T follicular helper cell (primary cell): ENCODE measurements at places on chromosomes 6 and 20.

GRCh38 chr6:44457596-44457995 is 70.1 kb downstream of the CDC5L start:
- no peak for DNase-seq

- no peak for DNase-seq
These were observed 45.3 kb upstream of the ZNF184 start for GRCh38 chr6:27517928-27518787.

- no peak for DNase-seq
These were observed 263.4 kb downstream of the UTRN start for GRCh38 chr6:144548536-144548935.

DNA sequence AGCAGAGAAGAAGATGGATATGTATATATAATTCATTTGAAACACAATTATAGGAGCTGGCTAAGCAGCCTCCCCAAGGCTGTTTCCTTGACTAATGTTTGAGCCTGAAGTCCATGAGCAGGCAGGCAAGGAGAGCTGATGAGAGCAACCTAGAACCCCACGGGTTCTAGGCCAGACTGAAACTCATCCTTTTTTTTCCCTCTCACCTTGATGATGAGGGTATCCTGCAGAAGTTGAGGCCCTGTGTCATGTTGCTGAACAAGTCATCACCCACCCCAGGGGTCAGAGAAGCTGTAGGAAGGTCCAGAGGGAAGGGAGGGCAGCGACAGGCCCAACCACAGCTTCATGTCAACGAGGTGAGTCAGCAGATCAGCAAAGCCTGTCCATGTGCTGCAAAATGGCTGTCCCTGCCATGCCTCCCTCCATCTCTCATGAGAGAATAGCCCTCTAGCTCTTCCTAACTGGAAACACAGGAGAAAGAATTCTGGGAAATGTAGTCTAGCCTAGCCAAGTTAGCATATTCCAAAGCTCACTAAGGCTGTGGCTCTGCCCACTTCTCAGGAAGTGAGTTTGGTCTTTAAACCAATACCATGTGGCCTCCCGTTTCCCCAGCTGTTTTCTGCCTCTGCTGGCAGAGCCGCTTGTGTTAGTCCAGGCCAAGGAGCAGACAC is 91.3 kb upstream of the DTNBP1 start:
- no peak for DNase-seq
